CD4-positive, alpha-beta T cell treated with Interleukin-12 subunit alpha and Interleukin-12 subunit beta, for 1 hour (primary cell): ENCODE measurements at places on chromosomes 3 and 15.
A peak's percentile ranks its signal among the peaks of the same experiment; 100 is the strongest.

DNA sequence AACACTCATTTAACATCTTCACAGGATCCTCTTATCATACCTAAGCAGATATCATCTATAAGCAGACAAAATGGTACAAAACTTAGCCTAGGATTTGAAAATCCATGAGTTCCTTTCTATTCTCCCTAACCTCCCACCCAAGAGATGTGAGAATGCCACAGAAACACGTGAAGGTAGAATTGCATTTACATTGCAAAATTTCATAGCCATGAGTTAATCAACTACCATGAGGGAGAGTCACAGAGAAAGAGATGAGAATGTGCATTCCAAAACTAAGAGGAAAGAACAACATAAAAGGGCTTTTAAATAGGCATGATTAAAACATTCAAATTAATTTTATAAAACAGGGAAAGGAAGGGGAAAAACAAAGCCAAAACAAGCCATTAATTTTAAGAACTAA lies 806.2 kb downstream of the NTRK3 start:
- no peak for DNase-seq

DNA sequence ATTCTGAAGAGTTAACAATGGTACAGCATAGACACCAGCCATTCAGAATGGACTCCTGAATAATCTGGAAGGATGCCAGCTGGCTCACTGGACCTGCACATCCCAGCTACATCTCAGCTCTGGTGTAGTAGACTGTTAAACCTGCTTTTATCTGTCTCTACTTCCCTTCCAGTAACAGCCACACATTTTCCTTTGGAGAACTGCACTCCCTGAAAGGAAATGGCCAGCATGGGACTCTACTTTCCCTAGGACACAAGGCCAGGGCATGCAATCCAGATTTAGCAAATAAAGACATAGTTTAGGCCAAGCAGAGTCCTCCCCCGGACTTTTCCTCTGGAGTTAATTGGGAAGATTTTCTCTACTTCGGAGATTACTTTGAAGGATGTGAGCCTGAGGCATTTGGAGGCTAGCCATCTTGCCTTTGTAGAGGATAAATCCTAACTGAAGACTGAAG lies 82.7 kb upstream of the TCF12 start:
- DNase-seq: no peak

- peak; percentile 88 for DNase-seq
These were observed at the start of gene NEK4 for GRCh38 chr3:52770496-52771333. Gene NEK4 (minus strand): TSS chr3:52770940. CDS start chr3:52770746, 194 bp downstream.

DNA sequence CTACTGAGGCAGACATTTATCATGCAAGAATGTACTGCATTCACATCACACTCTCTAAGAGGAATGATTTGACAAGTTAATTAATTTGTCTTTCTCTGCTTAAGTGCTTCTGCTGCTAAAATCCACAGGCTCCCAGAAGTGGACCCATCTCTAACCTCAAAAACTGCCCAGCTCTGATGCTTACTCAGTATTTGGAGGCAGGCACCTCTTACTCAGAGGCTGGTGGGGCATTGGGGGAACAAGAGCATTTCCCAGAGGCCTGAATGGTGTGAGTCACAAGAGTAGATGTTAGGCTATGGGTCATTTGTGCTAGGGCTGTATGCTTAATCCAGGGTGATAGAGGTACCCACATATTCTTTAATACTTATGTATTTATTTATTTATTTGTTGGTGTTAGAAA lies 34.4 kb upstream of the HCN4 start:
- no peak for DNase-seq

DNA sequence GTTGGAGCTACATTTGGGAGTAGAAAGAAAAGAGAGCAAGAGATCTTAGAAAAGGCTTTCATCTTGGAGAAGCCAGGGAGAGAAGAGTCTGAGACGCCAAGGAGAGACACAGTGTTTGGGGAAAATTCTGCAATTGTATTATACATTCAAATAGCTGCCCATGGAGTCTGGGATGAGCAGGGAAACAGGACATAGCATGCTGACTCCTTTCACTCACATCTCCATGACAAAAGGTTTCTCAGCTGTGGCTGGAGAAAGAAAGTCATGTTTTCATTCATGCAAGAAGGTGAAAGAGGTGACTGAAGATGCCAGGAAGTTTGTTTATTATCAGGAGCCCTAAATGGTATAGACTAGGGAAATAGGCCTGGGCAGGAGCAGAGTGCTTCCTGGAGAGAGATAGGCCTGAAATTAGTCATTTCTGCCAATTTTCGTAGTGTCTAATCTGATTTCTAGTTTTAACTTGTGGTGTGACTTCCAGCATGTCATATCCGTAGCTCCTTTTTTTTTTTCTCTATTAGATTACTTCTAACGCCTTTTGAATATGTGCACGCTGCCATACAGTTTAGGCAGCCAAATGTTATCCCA lies 34.1 kb downstream of the ACP3 start:
- no peak for DNase-seq

- no peak for DNase-seq
These were observed 101.0 kb downstream of the DNASE1L3 start for GRCh38 chr3:58109752-58110151.

DNA sequence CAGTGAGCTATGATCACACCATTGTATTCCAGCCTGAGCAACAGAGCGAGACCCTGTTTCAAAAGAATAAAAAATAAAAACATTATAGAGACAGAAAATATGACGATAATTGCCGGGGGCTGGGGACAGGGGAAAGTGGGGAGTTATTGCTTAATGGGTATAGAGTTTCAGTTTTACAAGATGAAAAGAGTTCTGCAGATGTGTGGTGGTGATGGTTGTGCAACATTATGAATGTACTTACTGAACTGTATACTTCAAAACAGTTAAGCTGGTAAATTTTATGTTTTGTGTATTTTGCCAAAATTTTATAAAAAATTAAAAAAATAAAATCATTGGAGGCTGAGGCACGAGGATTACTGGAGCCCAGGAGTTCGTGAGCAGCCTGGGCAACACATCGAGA lies 24.8 kb upstream of the ZNF774 start:
- DNase-seq: no peak

DNA sequence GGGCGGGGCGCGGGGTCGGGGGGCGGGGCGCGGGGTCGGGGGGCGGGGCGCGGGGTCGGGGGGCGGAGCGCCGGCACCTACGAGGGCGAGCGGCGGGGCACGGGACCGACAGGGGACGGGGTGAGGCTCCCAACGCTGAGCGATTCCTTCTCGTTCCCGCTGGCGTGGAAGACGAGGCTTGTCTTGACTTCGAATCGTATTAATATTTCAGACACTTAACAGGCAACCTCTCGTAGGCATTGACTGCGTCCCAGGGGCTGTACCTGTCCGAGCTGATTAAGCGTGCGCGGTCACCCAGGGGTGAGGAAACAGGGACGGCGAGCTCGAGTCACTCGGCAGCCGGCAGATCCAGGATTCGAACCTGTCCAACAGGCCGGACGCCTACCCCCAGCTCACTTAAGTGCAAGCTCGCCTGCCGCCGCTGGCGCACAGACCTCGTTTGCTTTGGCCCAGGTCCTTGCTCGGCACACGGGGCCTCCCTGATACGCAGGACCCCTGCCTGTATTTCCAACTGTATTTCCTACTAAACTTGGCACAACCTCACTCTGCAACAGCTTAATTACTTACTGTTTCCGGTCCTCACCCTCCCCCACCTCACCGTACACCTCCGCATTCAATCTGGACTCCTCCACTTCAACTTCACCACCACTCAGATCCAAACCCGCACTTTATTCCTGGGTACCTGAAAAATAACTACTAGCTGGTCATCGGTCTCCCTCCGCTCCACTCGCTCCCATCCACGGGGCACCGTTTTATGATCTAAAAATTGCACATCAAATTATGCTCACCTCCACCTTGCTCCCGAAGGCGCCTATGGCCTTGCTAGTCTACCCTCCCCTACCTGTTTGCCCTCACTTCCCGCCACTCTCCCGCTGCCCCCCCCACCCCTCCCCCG lies 722 bp upstream of the ZXDC start:
- no peak for DNase-seq

GRCh38 chr3:38473229-38473628 lies 19.5 kb downstream of the ACVR2B start:
- no peak for DNase-seq

DNA sequence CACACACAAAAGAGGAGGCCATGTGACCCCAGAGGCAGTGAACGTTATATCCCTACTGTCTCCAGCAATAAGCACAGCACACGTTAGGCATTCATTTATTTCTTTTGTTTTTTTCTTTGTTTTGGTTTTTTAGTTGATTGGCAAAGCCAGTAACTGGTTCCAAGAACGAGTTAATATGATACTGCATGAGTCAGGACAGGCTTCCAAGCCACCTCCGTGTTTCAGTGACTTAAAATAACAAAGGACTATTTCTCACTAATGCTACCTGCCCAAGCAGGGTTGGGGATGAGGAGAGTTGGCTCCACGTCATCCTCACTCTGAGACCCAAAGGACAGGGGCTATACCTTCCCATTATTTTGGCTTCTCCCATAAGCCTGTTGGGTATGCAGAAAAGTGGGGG lies 130.5 kb downstream of the ST8SIA2 start:
- DNase-seq: no peak

- no peak for DNase-seq
These were observed 21.6 kb upstream of the ALCAM start for GRCh38 chr3:105345156-105345555.

GRCh38 chr3:128707928-128708494 lies 18.0 kb upstream of the RAB7A start:
- no peak for DNase-seq

- DNase-seq: no peak
These were observed 18.2 kb downstream of the LOXL1 start for GRCh38 chr15:73944161-73945129.

DNA sequence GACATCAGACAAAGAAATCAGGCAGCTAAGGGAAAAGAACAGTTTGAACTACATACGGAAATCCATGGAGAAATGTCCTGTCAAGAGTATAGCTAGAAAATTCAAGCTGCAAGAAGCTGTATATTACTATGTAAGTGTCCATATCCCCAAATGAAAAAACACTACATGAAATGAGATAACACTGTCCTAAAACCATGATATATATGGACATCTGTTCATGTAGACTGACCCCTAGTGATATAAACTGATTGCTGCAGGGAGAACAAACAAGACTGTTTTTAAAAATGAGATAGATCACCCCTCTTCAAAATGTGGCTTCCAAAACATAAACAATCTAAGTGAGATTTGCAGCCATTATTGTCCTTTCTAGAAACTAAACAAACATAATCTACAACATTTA lies 985.6 kb downstream of the EPHA3 start:
- DNase-seq: no peak

DNA sequence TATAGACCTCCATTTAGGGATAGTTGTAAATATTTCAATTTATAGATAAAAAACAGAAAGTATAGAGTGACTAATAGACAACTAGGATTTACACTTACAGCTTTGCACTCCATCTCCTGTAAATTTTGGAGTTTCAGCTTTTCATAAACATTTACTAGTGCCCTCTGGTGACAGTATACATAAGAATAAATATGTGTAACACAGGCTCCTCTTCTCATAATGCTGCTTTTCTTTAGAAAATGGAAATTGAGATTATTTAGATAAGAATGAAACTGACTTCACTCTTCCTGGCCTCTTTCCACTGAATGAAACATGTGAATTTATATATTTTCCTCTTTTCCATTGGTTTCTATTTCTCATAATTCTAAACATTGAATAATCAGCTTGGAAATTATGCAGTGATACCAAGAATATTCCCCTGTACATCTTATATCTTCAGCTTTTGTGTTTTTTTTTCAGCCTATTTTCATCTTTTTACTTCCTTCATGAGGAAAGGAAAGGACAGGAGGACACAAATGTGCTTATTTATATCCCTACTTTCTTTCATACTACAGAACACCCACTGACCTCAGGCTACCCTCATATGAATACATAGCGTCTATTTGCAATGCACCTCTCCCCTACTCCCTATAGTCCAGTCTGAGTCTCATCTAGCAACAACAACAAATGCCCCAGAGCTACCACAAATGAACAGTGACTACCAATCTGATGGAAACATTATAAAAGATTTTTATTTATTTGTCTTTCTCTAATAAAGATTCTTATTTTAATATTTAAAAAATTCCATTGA lies 103.1 kb upstream of the CCDC39 start:
- DNase-seq: no peak

- DNase-seq: no peak
These were observed 538.9 kb upstream of the GRM7 start for GRCh38 chr3:6321999-6322398.

DNA sequence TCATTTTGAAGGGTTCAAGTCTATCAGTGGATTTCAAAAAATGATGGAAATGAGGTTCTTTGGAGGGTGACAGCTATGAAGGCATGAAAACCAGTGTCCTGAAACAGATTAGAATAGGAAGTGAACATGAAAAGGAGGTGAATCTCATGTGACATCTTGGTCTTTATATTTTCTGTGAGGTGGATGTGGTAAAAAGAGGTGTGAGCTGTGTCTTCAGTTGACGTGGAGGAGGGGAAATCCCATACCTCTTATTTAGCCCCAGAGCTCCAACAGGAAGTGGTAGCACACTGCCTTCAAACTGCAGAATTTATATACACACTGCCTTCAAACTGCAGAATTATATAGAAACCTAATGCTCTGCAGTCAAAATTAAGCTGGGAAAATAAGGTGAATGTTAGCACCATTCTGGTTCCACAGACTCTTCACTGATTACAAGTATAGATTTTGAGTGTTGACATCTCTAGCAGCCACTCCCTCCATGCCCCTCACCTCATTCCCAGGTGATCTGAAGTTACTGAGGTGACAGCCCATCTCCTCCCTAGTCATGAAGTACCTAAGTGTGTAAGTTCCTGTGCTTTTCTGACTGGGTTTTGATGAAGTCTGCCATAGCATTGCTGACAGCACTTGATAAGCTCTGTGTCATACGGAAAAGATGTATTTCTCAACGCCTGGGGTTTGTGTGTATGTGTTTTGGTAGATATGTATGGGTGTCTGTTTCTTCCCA lies 2.7 kb downstream of the RAB8B start:
- peak; percentile 89 for DNase-seq

DNA sequence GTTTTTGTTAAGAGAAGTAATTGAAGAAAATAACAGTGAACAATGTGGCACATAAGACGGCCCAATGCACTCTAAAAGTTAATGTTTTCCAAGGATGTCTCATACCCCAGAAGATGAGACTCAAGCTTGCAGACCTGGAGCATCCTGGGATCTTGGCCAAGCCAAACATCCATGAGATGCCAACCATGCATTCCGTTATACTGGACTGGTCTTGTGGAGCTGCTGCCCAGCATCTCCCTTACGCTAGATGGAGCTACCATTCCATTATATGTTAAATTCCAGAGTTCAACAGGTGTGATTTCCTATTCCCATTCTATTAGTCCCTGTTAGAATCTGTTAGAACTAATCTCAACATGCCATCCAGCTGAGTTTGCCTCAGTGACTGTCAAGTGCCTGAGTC lies 181.8 kb downstream of the PDCD6IP start:
- no peak for DNase-seq

GRCh38 chr3:74129056-74129455 lies 485.4 kb downstream of the CNTN3 start:
- no peak for DNase-seq

GRCh38 chr3:53213276-53213675 lies 42.5 kb downstream of the TKT start:
- no peak for DNase-seq

GRCh38 chr15:60793656-60794055 lies 314.7 kb upstream of the ICE2 start:
- no peak for DNase-seq

GRCh38 chr3:39146083-39146501 lies 7.3 kb downstream of the CSRNP1 start:
- no peak for DNase-seq

GRCh38 chr3:44012160-44012899 lies 229.4 kb upstream of the TOPAZ1 start:
- no peak for DNase-seq
